ENCODE measurements at places on chromosomes 5 and 9. TPM values are rescaled to one million over a fixed set of nuclear protein-coding genes. Genes with fewer than 3 reads are reported as not detected.

GRCh38 chr5:178318382-178318781 lies 85.8 kb upstream of the PHYKPL start:
- H3K27ac ChIP-seq: no peak overlapping the region
- H3K36me3 ChIP-seq: no peaks in the 10 kb centered on the region
- no peak overlapping the region for H3K4me3 ChIP-seq
- H3K4me1 ChIP-seq: no peaks in the 10 kb centered on the region
- no peak for DNase-seq
- H3K27me3 ChIP-seq: no peaks in the 10 kb centered on the region

DNA sequence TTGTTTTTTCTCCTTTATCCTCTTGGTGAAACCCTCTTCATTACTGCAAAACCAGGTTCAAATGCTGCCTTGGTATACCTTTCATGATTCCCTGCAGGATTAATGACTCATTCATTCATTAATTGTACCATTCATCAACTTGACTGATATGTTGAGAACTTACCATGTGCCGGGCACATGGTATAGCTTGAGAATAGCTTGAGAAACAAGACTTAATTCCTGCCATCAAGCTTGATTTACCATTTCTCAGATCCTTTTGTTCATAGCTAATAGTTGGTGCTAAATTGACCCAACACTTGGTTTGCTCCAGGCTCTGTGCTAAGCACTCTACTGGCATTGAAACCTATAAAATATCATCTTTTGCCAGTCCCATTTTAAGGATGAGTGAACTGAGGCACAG lies 165.7 kb downstream of the YIPF5 start:
- no peaks in the 10 kb centered on the region for H3K4me1 ChIP-seq
- DNase-seq: no peak
- no peaks in the 10 kb centered on the region for H3K27me3 ChIP-seq
- H3K4me3 ChIP-seq: no peak overlapping the region

SHISAL2B gene
- total RNA-seq: not detected

DNA sequence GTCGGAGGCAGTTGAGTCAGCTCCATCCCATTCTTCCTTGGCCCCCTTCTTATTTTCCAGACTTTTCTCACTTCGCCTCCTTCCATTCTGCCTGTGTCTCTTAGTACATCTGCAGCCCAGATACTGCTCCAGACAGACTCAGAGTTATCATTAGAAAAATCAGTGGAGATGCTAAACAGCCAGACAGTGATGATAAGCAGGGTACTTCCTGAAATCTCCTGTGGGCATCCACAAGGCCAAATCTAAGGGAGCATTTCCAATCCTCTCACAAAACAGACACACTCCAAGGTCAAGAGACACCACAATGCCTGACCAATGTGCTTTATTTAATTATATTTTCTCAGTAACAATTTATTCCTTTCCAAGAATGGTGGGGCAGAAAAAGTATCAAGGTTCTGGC lies 14.5 kb upstream of the RLN1 start:
- no peaks in the 10 kb centered on the region for H3K36me3 ChIP-seq
- H3K27ac ChIP-seq: no peak overlapping the region
- peaks cover 39% of the 10 kb centered on the region for H3K4me1 ChIP-seq
- no peak overlapping the region for H3K4me3 ChIP-seq
- no peak for DNase-seq

- no peaks in the 10 kb centered on the region for H3K4me1 ChIP-seq
- no peak overlapping the region for H3K27ac ChIP-seq
- no peak overlapping the region for H3K4me3 ChIP-seq
- no peak for DNase-seq
- H3K36me3 ChIP-seq: no peaks in the 10 kb centered on the region
These were observed 650.3 kb downstream of the CCDC171 start for GRCh38 chr9:16202914-16203728.

DNA sequence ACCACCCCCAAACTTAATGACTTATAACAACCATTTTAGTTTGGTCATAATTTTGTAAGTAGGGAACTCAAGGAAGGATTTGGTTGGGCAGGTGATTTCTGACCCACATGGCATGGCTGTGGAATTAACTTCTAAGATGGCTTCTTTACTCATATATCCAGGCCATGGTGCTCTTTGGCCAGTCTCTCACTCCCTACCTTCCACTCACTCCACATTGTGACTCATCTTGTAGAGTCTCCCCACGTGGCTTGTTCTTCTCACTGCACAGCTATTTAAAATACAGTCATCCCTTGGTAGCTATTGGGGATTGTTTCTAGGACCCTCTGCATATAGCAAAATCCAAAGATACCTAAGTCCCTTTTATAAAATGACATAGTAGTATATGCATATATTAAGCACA lies 76.6 kb upstream of the MAST4 start:
- no peak overlapping the region for H3K4me3 ChIP-seq
- H3K27me3 ChIP-seq: no peaks in the 10 kb centered on the region
- H3K4me1 ChIP-seq: no peaks in the 10 kb centered on the region

DNA sequence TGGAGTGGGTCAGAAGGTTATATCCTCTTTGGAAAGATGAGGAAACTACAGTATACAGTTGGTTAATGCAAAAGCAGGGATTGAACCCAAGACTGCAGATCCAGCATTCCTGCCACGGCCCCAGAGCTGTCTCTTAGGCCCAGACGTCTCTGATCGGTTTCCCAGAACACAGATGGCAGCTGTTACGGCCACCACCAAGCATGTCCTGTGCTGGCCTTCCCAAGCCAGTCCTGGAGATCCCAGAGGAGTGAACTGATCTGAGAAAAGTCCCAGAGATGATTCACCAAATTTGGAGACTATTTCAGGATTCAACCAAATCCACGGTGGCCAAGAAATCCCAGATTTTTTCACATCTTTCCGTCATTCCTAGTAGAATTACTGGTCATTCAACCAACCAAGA lies 20.1 kb downstream of the TNIP1 start:
- peaks cover 63% of the 10 kb centered on the region for H3K36me3 ChIP-seq
- peaks cover 8% of the 10 kb centered on the region for H3K4me1 ChIP-seq
- H3K4me3 ChIP-seq: no peak overlapping the region
- no peak overlapping the region for H3K27ac ChIP-seq

INSL4 gene
- not detected for total RNA-seq

- no peaks in the 10 kb centered on the region for H3K27me3 ChIP-seq
- DNase-seq: no peak
- H3K36me3 ChIP-seq: no peaks in the 10 kb centered on the region
- H3K4me1 ChIP-seq: no peaks in the 10 kb centered on the region
- H3K4me3 ChIP-seq: no peak overlapping the region
These were observed 80.1 kb upstream of the SH3PXD2B start for GRCh38 chr5:172534229-172535107.

GRCh38 chr5:57825031-57825686 lies 342.5 kb upstream of the ACTBL2 start:
- H3K27ac ChIP-seq: no peak overlapping the region
- H3K36me3 ChIP-seq: no peaks in the 10 kb centered on the region
- peaks cover 4% of the 10 kb centered on the region for H3K27me3 ChIP-seq
- H3K4me1 ChIP-seq: no peaks in the 10 kb centered on the region
- H3K4me3 ChIP-seq: no peak overlapping the region

GRCh38 chr9:15622318-15622971 lies 69.6 kb downstream of the CCDC171 start:
- no peak overlapping the region for H3K4me3 ChIP-seq
- no peak for DNase-seq
- no peaks in the 10 kb centered on the region for H3K4me1 ChIP-seq
- H3K27me3 ChIP-seq: no peaks in the 10 kb centered on the region

MATR3 gene
- total RNA-seq: 199 TPM

LRRC26 gene
- total RNA-seq: not detected

- no peaks in the 10 kb centered on the region for H3K27me3 ChIP-seq
- no peaks in the 10 kb centered on the region for H3K4me1 ChIP-seq
- no peaks in the 10 kb centered on the region for H3K36me3 ChIP-seq
- no peak for DNase-seq
- H3K4me3 ChIP-seq: no peak overlapping the region
These were observed 142.4 kb downstream of the ST8SIA4 start for GRCh38 chr5:100760688-100761087.

DNA sequence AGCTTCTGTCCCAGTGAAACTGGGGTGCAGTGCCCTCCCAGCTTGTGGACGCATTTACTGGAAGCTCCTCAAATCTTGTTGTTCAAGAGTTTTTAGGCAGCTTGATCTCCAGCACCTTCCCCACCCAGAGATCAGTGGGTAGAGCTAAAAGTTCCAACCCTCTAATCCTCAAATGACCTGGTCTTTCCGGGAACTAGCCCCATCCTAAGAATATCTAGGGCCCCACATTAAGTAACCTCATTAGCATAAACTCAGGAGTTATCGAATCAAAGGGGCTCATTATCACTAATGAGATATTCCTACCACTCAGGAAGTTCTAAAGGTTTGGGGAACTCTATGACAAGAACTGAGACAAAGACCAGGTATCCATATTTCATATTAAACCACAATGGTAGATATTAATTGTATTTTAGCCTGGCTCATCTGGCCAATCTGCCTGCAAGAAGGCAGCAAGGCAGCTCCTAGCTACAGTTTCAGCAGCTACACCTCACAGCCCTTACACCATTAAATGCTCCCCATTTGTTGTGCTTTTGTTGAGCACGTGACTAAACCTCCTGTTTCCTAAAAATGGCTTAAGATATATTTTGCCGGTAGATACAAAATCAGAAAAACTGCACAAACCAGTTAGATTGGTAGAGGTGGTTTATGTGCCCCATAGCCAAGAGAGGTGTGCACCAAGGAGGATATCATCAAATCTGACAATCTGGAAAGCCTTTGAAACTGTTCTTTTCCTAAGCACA lies 24.6 kb upstream of the SLC22A5 start:
- H3K27ac ChIP-seq: no peak overlapping the region
- H3K4me1 ChIP-seq: no peaks in the 10 kb centered on the region
- H3K36me3 ChIP-seq: peaks cover 3% of the 10 kb centered on the region
- DNase-seq: no peak

GRCh38 chr5:64165500-64166200 lies at the start of gene RNF180:
RNF180 (plus strand) TSS chr5:64165843; CDS start chr5:64200808, 34,965 bp downstream.
- DNase-seq: no peak
- no peak within 1 kb of the TSS for H3K4me3 ChIP-seq
- H3K27ac ChIP-seq: no peak within 1 kb of the TSS
- H3K27me3 ChIP-seq: peaks cover 5% of the 10 kb centered on the region

DNA sequence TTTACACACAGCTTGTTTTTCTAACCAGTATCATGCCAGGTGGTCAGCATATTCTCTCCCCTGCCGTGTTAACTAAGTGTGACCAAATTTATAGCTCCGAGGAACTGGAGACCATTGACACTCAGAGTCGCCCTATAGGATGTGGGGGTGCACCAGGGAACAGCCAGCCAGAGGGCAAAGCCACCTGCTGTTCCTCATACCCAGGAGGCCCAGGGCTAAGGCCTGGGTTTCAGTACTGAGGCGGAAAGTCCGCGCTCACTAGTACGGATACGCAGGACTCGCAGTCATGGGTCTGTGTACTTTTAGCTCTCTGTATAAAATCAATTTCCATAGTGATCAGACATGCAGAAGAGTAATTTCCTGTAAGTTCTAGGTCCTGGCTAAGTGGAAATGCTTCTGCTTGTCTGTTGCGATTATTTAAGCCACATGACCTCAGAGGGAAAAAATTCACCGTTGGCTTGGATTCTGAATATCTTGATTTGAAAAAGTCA lies 247.0 kb downstream of the AOPEP start:
- H3K27me3 ChIP-seq: no peaks in the 10 kb centered on the region
- no peak overlapping the region for H3K27ac ChIP-seq
- DNase-seq: no peak

DNA sequence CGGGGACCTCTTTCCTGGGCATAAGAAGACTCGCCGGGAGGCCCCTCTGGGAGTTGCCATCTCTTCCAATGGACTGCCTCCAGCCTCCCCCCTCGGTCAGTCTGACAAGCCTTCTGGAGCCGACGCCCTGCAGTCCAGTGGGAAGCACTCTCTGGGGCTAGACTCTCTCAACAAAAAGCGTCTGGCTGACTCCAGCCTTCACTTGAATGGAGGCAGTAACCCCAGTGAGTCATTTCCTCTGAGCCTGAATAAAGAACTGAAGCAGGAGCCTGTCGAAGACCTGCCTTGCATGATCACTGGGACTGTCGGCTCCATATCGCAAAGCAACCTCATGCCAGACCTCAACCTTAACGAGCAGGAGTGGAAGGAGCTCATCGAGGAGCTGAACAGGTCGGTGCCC lies 28.4 kb upstream of the LTC4S start:
- H3K4me3 ChIP-seq: no peak overlapping the region
- H3K27me3 ChIP-seq: no peaks in the 10 kb centered on the region
- peaks cover 25% of the 10 kb centered on the region for H3K4me1 ChIP-seq
- H3K27ac ChIP-seq: no peak overlapping the region
- DNase-seq: no peak

ZNF483 gene
- total RNA-seq: 2.7 TPM

- H3K4me3 ChIP-seq: no peak overlapping the region
- H3K27me3 ChIP-seq: no peaks in the 10 kb centered on the region
- peaks cover 1% of the 10 kb centered on the region for H3K36me3 ChIP-seq
- DNase-seq: no peak
- H3K27ac ChIP-seq: no peak overlapping the region
These were observed 146.9 kb upstream of the RAPGEF1 start for GRCh38 chr9:131886826-131887225.

GRCh38 chr9:84996029-84996428 lies 326.5 kb downstream of the NTRK2 start:
- DNase-seq: no peak
- H3K4me3 ChIP-seq: no peak overlapping the region
- no peaks in the 10 kb centered on the region for H3K36me3 ChIP-seq
- no peaks in the 10 kb centered on the region for H3K4me1 ChIP-seq

Measured in CD8-positive, alpha-beta memory T cell (primary cell).